ENCODE measurements at places on chromosomes 7 and 10.

DNA sequence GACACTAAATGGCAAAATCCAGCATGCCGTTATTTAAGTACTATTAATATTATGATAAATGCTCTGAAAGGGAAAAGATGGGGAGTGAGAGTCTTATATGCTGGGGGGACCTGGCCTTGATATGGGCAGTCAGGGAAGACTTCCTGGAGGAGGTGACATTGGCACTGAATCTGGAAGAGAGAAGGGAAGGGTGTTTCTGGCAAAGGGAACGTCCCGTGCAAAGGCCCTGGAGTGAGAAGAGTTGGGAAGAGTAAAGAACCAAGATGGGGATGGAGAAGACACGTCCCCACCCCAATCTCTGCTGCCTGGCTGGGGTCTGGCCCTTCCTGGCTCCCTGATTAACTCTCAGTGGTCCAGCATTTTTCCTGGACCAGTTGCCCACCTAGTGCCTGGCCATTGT is 5.0 kb upstream of the GRIFIN start:
- no peak for DNase-seq

DNA sequence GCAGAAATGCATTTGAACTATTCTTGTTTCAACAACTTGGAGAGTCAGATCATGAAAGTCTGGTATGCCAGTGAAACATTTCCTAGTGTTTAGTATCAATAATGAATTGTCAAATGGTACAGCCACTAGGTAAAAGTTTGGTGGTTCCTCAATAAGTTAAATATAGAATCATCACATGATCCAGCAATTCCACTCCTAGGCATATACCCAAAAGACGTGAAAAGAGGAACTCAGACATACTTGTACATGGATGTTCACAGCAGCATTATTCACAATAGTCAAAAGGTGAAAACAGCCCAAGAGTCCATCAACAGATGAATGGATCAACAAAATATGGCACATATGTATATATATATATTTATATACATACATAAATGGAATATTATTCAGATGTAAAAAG is 67.0 kb upstream of the HPS1 start:
- no peak for DNase-seq

DNA sequence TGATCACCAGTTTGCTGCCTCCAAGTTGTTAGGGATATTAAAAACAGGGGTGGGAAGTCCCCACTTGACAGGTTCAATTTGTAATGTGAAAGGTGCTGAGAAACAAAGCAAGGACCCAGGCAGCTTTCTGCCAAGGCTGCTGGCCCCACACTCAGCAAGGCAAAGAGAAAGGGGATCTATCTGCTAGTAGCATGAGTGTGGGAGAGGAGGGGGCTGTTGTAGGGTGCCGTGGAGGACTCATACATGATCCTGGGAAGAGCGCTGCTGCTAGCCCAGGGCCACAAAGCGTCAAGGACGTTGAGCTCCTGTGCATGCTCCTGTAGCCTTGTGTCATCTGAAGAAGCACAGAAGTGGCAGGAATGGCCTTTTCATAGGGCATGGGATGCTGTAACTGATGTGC is 96.5 kb upstream of the INSYN2A start:
- no peak for DNase-seq

DNA sequence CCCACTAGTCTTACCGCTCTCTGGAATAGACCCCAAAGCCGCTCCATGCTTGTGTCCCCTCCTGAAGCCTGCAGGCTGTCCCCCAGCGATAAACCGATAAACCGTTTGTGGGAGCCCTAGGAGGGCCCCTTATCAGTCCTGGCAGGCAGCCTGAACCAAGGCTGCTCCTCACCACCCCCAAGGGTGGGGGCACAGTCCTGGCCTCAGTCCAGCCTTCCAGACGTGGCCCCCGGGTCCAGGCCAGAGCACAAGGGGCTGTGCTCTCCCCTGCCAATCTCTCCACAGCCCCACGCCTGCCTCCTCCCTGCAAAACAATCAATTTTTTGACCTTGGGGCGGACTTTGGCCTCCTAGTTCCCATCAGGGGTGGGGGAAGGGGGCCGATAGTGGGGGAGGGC is at the start of gene TFR2:
TSS of gene TFR2 (minus strand) at position 90 of the 397 bp plus-strand sequence. CDS start at position 47, 43 bp downstream.
- no peak for DNase-seq

DNA sequence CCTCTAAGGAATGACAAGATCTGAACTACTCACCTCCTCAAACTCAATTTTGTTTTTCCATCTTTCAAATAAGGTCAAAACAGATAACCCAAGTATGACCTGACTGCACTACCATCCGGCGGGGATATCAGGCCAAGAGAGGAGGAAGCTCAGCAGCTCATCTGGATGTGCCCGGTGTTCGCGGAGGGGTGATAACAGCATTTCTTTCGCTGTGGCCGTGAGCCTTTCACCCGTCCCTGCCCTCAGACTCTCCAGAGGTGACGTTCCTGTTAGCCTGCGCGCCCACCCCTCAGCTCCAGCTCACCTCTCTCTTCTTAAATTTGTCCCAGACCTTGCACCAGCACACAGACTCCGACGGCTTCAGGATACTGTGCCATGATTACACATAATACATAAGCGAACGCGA is 526 bp downstream of the ZNF248 start:
- DNase-seq = no peak

DNA sequence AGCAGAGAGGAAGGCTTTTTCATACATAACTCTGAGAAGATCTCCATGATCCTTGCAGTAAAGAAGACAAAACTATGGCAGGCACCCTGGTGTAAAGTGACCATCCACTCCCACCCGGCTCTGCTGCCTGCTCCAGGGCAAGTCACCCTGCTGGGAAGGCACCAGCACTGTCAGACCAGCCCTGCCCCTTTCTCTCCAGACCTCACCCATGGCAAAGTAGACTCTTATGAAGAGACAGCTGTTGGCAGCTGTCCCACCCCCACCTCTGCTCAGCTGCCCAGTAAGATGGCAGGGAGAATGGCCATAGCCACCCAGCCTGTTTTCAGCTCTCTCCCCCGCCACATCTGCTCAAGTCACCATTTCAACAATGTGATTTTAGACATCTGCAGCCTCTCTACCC is 8.6 kb upstream of the ZMIZ2 start:
- no peak for DNase-seq

DNA sequence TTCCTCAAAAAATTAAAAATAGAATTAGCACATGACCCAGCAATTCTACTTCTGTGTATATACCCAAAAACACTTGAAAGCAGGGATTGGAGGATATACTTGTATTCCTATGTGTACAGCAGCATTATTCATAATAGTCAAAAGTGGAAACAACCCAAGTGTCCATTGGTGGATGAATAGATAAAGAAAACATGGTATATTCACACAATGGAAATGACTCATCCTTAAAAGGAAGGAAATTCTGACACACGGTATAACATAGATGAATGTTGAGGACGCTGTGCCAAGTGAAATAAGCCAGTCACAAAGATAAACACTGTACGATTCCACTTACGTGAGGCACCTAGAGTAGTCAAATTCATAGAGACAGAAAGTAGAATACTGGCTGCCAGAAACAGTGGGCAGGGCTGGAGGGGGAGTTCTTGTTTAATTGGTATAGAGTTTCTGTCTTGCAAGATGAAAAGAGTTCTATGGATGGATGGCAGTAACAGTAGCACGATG is 26.6 kb upstream of the KAT6B start:
- DNase-seq = no peak

GRCh38 chr10:97463363-97464132 is 17.6 kb downstream of the ZDHHC16 start:
- DNase-seq = peak; percentile 70

DNA sequence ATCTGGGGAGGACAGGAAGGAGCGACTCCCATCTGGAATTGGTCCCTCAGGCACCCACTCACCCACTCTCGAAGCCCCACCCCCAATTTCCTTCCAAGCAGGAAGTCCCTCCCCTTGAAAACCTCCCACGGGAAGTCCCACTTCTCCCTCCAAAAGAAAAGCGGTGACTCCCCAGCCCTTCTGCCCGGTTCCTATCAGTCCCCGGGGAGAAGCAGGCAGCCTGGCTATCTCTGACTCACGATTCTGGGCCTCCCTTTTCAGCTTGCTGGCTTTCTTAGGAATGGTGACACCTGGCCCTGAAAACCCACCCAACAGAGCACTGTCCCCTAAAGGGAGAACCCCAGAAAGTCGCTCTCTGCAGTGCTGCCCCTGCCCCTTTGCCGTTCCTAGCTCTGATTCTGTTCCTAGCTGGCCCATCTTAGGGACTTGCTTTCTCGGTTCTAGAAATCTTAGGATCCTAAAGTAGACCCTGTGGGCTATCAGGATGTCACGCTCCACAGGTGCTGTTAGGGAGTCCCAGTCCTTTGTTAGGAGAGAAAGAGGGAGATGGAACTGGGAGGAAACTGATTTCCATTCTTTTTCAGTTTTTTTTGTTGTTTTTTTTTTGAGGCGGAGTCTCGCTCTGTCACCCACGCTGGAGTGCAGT is 6.0 kb downstream of the TSC22D4 start:
- DNase-seq = no peak

DNA sequence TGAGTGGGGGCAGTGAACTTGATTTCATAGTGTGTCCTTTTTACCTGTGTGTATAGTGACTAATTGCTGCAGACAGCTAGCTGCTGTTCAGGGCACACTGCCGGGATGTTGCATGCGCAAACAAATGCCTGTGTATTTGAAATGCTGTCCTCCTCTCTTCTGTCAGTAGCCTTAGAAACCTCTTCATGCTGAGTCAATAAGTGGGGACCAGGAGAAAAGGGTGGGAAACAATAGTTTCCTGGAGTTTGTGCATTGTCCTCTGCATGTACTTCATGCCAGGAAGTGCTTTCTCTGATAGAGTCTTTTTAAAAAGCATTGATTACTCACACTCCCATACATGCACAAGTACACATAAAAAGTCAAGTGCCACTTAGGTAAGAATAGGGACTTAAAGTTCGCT is 1183.7 kb upstream of the CELF2 start:
- DNase-seq = peak; percentile 34

GRCh38 chr10:6202098-6202683 is 541 bp upstream of the PFKFB3 start:
- DNase-seq = no peak

DNA sequence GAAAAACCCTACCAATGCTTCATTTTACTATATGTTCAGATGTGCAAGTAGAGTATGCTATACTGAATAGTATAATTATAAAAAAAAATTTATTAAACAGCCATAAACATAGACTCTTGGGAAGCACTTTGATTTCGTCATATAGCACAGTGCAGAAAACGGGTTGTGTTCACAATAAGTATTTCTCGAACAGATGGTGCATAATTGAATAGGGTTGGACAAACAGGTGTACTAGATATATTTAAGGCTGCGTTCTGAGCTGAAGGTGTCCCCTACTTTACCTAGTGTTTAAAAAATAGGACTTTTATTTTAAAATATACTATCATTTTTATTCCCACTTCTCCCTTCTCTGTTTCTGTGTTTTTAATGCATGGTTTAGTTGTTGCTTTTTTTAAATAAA is 841.5 kb downstream of the ANKRD7 start:
- no peak for DNase-seq

GRCh38 chr10:72851509-72851908 is 42.0 kb upstream of the OIT3 start:
- DNase-seq = no peak

DNA sequence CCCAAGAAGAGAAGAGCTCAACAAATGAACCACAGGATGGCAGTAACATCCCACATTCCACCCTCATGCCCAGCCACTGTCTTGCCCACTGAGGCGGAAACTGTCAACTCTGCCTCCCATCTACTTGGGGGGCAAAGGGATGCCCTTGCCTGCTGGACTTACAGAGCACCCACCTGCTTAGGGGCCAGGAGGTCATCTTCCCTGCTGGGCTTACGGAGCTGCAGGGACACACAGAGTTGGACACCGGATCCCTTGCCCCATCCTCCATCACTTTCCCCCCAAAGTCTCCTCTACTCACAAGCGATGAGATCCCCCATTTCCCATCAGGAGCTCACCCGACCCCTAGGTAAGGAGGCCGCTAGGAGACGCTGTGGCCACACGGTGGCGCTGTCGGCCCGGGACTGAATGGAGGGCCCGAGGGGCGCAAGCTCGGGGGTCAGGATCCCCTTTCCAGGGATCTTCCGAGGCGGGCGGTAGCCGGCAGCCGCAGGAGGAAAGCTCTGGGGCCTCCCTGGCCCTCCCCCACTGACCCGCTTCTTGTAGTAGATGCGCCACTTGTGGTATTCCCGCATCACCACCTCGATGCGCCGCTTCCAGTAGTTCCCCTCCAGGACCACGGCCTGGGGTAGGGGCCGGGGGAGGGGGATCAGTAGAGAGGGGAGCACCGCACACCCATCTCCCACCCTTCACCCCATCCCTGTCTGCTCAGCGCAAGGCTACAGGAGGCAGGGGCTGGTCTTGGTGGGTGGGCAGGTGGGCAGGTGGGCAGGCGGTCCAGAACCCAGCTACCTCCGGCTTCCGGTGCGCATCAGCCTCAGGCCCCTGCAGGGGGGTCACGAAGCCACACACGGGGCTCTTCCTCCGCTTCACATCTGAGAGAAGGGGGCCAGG is 17.3 kb downstream of the MLXIPL start:
- peak; percentile 49 for DNase-seq

DNA sequence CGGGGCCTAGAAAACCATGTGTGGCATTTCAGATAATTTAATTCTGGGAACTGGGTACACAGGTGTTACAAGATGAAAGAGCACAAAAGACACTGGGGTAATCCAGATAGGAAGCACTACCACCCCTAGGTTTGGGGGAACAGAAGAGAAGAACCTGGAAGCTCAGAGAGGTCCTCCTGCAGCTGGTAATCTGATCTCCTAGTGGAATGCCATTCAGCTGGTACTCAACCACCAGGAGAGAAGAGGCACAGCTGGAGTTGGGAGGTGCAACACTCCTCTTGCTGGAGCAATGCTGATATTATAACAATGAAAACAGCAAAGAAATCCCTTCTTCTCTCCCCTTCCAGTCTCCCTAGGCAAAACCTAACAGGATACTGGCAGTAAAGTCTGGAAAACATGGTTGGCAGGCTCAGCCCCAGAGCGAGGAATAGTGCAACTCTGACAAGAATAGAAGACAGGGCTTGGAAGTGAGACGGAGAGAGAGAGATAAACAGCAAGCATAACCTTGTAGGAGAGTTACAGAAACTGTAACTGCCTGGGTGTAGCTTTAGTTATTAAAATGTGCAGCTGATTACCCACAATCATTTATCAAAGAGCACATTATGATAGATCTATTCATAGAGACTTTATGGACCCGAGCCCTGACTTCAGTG is 35.0 kb downstream of the NRF1 start:
- no peak for DNase-seq

- DNase-seq = no peak
Observed at GRCh38 chr7:157516911-157517781, 180.3 kb downstream of the DNAJB6 start.

- no peak for DNase-seq
Observed at GRCh38 chr10:43949351-43949750, 300.7 kb upstream of the ZNF32 start.

Data from brain (organoid and tissue), 16 donors.